ENCODE measurements at places on chromosomes 13 and 19.

DNA sequence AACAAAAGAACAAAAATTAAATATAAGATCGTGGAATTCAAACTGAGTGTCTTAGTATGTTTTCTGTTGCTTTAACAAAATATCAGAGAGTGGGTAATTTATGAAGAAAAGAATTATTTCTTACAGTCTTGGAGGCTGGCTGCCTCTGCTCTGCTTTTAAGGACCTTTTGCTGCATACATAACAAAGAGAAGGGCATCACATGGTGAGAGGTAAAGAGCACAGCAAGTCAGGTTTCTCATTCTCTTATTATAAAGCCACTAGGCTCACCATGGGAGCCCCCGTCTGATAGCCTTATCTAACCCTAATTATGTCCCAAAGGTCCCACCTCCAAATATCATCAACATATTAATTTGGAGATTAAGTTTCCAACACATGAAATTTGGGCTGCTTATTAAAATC, 231.3 kb downstream of the SLITRK6 start:
- no peak for DNase-seq

- no peak for DNase-seq
Measured at GRCh38 chr13:64272681-64273080, 2857.0 kb upstream of the PCDH20 start.

GRCh38 chr19:12733369-12734214, 892 bp downstream of the TRIR start:
- no peak for DNase-seq

GRCh38 chr13:44436589-44437337, 63.1 kb downstream of the SERP2 start:
- peak; percentile 85 for DNase-seq
